ENCODE measurements at places on chromosomes 3 and 15.

DNA sequence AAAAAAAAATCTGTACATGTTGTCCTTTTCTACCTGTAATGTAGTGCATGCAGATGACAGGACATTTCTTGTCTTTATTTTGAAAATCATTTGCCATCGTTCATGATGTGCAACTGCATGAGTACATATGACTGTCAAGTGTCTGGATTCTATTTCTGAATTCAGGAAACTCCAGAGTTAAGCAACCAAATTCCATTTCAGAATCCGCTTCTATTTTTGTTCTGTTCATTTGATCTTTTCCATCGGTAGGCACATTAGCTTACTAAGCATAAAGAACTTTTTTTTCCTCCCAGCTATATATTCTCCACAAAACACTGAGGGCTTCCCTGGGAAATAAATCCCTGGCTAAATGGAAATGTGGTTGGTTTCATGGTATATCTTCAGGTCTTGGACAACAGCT lies 365.6 kb downstream of the PTPRG start:
- no peak for DNase-seq

DNA sequence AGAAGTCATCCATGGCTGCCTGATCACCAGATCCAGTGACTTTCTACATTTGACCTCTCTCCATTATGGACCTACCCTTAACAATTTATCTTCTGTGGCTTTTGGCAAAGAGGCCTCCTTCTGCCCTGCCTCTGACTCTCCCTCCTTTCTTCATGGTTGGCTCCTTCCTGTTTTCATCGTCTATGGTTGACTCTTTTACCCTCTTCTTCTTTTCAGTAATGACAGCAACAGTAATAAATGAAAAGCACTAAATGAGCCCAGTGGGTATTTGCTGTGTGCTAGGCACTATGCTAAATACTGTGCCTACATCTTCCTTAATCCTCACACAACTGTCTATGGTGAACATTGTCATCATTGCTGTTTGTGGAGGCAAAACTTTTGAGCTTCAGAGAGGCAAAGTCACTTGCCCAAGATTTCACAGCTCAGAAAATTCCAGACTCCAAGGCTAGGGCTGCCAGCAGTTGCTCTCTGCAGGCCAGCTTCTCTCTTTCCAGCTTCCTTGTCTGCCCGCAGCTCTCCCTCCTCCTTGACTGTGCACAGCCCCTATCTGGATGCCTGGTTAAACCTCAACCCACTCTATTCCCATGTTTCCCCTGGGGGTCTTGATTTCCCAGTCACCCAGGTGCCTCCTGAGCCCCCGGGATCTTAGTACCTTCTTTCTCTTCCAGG lies 24.6 kb downstream of the ITPR1 start:
- no peak for DNase-seq

DNA sequence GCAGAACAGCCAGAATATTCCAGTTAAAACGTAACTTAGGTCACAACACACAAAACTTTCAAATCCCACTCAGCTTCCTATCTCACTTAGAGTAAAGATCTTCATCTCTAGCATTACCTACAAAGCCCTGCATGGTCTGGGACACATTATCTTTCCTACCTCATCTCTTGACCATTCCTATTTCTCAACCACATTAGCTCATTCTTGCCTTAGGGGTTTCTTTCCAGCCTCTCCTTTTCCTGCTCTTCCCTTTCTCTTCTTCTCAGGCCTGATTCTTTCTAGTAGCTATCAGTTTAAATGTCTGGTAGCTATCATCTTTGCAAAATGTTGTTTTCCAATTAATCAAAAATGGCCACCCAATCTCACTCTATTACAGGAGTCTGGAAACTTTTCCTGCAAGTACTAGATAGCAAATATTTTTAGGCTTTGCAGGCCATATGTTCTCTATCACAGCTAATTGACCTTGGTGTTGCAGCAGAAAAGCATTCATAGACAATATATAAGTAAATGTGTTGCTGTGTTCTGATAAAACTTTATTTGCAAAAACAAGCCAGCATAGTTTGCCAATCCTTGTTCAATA lies 15.1 kb upstream of the CBLB start:
- no peak for DNase-seq

- DNase-seq = no peak
Measured at GRCh38 chr3:170558427-170558826, 27.4 kb downstream of the SLC7A14 start.
